ENCODE measurements at places on chromosomes 2 and 18.

GRCh38 chr2:118850168-118850900 is 2.9 kb upstream of the EN1 start:
- no peak for DNase-seq

- DNase-seq, result no peak
These were observed 592 bp downstream of the ZNF397 start for GRCh38 chr18:35241448-35241804.

DNA sequence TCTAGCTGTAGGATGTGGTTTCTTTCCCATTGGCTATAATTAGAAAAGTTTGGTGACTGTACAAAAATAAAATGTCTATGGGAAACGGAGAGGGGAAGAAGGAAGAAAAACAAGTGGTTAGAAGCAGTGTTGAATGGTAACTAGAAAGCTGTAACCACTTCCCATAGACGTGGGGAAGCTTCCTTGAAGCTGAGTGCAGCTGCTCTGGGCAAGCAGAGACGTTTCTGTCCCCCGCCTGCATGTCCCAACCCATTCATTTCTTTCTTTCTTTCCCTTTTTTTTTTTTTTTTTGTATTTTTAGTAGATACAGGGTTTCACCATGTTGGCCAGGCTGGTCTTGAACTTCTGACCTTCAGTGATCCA is 367.8 kb upstream of the HS6ST1 start:
- no peak for DNase-seq

GRCh38 chr2:109105113-109105512 is 23.9 kb upstream of the SH3RF3 start:
- no peak for DNase-seq

- DNase-seq, result peak; percentile 83
These were observed 15.7 kb upstream of the OLA1 start for GRCh38 chr2:174263997-174264396.

GRCh38 chr18:50170004-50170403 is 24.9 kb downstream of the MYO5B start:
- DNase-seq, result no peak

GRCh38 chr2:223196331-223196730 is 144.3 kb downstream of the KCNE4 start:
- no peak for DNase-seq

GRCh38 chr2:30308280-30308679 is 76.9 kb downstream of the LBH start:
- DNase-seq, result no peak

DNA sequence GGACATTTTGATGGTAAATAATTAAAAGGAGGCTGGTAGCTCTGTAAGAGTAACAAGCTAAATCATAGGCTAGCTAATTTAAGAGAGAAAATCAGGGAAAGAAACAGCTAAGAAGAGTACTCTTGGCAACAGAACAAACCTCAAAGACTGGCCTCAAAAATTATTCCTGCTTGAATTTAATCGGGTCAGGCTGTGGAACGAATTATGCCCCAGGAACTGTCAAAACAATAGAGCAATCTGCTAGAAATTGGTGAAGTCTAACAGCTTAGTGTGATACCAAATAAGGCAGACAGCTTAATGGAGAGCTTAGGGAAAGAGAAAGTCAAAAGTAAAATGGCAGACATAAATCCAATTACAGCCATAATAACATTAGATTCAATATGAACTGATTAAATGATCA is 215.7 kb downstream of the MREG start:
- no peak for DNase-seq

GRCh38 chr2:47088371-47089082 is 66.6 kb downstream of the STPG4 start:
- no peak for DNase-seq

- no peak for DNase-seq
These were observed 73.0 kb upstream of the RGPD5 start for GRCh38 chr2:109721135-109721534.

DNA sequence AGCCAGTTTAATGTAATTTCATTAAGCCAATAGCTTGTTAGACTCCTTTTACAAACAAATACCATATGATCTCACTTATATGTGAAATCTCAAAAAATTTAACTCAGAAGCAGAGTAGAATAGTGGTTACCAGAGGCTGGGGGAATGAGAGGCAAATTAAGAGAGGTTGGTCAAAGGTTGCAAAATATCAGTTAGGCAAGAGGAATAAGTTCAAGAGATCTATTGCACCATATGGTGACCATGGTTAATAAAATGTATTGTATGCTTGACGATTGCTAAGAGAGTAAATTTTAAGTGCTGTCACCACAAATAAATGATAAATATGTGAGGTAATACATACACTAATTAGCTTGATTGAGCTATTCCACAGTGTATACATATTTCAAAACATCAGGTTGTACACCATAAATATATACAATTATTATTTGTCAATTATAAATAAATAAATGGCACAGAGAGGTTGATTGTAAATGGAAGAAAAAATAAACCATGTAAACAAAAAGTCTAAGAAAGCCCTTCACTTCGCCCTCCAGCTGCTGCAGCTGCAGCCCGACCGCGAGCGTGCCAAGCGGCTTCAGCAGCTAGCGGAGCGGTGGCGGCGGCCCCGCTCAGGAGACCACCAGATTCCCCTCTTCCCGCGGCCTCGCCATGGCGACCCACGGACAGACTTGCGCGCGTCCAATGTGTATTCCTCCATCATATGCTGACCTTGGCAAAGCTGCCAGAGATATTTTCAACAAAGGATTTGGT is 23.0 kb upstream of the ACTR2 start:
- no peak for DNase-seq

DNA sequence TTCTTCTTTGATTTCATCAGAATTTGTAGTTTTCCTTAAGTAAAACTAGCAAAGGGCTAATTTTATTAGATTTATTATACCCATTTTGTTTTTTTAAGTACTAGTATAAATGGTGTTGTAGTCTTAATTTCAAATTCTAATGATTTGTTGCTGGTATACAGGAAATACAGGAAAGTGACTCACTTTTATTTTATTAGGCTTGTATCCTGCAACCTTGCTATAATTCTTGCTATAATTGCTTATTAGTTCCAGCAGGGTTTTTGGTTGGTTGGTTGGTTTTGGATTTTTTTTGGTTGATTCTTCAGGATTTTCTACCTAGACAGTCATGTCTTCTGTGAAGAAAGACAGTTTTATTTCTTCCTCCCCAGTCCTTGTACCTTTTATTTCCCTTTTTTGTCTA is 110.6 kb upstream of the IL1R2 start:
- DNase-seq, result no peak

DNA sequence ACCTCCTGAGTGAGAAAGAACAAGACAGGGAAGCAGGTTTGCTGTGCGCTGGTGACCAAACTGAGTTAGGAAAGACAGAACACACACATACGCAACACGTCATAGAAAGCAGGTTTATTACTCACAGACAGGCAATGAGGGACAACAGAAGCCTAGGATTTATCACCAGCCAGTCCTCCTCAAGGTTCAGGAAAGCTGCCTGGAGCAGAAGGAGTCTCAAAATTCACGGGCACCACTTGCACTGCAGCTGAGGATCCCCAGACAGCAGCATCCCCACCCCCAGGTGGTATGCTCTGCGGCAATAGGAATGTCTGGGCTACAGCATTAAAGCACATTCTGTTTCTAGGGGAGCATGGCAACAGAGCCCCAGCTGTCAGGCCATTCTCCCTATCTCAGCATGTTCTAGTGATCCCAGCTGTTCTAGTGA is 284.4 kb upstream of the RGPD4 start:
- no peak for DNase-seq

DNA sequence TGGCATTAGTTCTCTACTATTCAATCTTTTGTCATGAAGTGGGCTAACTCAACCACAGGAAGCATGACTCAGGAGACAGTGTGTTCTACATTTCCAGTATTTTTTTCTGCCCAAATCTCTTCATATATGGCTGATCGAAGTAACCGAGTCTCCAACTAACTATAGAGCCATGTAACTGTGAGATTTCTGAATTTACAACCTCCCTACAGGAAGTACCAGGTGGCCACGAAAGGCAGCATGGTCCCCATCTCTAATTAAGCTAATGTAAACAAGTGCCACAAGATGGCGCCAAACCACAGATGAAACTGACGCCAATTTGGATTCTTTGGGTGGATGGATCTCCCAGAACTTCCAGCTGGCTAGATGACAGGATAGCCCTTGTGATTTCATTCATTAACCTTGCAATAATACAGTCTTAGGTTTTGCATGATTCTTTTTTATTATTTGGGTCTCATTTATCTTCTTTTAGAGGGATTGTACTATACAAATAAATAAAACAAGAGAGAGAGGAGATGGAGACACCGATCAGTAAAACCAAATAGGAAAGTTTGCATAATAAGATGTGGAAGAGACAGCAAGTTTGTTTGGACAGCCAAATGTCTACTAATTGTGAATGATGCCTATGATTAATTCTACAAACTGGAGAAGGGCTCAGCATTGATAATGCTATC is 18.3 kb upstream of the ARHGAP15 start:
- peak; percentile 46 for DNase-seq

- no peak for DNase-seq
These were observed 76.7 kb downstream of the TGIF1 start for GRCh38 chr18:3526421-3527354.

DNA sequence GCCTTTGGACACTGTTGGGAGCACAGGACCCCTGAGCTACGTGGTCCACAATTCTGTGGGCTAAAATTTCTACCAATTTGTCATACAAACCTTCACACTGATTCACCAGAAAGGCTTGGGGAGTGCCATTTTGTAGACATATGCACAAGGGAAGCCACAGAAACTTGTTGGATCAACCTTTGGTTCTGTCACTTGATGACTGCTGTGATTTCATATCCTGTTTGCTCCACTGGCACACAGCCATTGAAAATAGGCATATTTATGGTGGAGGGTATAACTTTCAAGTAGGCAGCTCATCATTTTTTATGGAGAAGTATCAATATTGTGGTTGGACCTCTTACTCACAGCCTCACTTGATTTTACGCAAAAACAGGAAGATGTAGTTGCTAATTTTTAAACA is 10.5 kb downstream of the NAPG start:
- no peak for DNase-seq

- DNase-seq, result no peak
These were observed 8.9 kb downstream of the FBXO36 start for GRCh38 chr2:229931241-229931640.

- no peak for DNase-seq
These were observed 1039.0 kb downstream of the SOCS6 start for GRCh38 chr18:71327850-71328249.

GRCh38 chr2:163155279-163155883 is 316.8 kb upstream of the KCNH7 start:
- DNase-seq, result no peak

All from HS-5 (cell line).